ENCODE measurements at places on chromosomes 7 and 10.

GRCh38 chr7:77426052-77426404 is 9.9 kb upstream of the GSAP start:
- no peak for DNase-seq

GRCh38 chr10:69443354-69443753 is 7.9 kb upstream of the TSPAN15 start:
- DNase-seq, result no peak

- DNase-seq, result no peak
Measured at GRCh38 chr7:144048648-144049047, at the start of gene OR2A5. TSS of gene OR2A5 (plus strand) at chr7:144048948. CDS start at chr7:144050402, 1,454 bp downstream.

DNA sequence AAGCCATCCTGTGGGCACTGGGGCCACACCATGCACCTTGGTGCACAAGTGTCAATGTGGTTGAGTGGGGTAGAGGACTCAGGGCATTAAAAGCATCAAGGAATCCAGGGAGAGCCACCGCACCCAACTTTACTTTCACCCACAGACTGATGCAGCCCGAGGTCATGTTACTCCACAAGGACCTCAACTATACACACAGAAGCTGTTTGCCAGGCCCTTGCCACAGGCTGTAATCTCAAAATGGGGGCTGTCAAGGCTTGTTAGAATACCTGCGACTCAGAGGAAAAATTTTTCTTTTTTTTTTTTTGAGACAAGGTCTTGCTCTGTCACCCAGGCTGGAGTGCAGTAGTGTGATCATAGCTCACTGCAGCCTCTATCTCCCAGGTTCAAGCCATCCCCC is 26.5 kb upstream of the KCTD7 start:
- no peak for DNase-seq

- DNase-seq, result no peak
Measured at GRCh38 chr10:43041422-43042342, 35.2 kb upstream of the RET start.

DNA sequence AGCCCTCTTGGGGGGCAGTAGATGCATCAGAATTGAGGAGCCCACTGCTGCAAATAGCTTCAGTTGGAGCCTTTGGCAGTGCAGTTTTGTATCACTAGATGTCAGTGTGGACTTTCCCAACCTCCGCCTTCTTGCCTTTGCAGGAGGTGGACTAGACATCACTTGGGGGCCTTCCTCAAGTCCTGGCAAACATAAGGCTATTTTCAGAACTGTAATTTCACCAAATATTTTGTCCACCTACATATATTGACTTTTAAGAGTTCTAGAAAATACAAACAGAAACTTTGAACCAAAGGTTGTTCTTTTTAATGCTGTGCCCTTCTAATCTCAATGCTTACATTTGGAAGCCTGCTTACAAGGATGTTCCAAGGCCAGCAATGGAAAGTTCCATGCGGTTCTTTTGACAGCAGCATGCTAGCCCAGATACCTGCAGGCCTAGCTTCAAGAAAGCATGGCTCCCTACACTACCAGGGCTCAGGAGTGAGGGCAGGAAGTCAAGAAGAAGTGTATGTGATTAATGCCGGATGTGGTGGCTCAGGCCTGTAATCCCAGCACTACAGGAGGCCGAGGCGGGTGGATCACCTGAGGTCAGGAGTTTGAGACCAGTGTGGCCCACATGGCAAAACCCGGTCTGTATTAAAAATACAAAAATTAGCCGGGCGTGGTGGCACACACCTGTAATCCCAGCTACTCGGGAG is 8.0 kb upstream of the ZNRF2 start:
- DNase-seq, result peak; percentile 54

GRCh38 chr7:54841772-54842697 is 83.0 kb upstream of the SEC61G start:
- DNase-seq, result peak; percentile 13

- no peak for DNase-seq
Measured at GRCh38 chr10:30538086-30538485, 91.5 kb downstream of the LYZL2 start.

DNA sequence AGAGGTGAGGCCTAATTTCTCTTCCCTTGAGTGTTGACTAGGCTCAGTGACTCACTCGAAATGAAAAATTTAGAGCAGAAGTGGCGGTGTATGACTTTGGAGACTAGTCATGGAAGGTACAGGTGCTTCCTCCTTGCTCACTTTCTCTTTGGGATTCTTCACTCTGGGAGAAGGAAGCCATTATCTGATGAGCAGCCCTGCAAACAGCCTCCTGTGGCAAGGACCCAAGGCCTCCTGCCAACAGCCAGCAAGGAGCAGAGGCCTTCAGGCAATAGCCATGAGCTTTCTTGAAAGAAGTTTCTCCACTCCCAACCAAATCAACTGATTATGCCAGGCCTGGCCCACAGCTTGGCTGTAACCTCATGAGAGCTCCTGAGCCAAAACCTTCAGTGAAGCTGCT is 369.6 kb upstream of the VWC2 start:
- DNase-seq, result no peak

- no peak for DNase-seq
Measured at GRCh38 chr10:74238031-74238431, 87.0 kb downstream of the ADK start.

DNA sequence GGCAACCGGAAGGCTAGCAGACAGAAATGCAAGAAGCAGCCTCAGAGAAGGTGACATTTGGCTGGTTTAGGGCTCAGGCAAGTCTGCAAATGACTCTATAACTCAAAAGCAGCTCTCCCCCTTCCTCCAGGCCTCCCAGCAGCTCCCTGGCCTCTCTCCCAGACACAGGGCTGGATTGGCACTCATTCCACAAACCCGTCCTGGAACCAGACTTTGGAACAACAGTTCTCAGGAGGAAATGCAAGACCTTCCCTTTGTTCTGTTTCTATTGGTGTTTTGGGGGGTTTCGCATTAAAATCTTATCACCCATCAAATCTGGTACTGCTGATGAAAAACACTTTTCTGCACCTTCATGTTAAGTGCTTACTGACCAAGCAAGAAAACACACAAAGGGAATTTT is 40.3 kb upstream of the EFCAB10 start:
- DNase-seq, result no peak

DNA sequence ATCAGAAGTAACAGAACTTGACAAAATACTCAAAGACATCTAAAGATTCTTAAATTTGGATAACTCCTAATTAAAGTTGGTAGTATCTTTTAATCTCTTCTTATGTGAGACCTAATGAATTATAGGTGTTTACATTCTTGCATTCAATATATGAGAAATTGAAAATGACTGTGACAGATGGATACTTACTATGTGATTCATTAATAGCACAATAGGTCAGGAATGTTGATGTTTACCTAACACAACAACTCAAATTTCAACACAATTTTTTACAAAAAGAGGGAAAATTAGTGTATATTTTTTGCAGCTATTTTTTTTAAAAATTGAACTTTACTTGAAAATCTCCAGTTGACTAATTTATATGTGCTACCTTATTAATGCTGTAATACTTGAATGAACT is 31.7 kb upstream of the MCU start:
- DNase-seq, result no peak

GRCh38 chr10:31622978-31623377 is 304.0 kb downstream of the ZEB1 start:
- no peak for DNase-seq

- DNase-seq, result peak; percentile 49
Measured at GRCh38 chr10:103416436-103417147, 20.2 kb downstream of the PDCD11 start.

GRCh38 chr7:126843336-126843735 is 409.4 kb downstream of the GRM8 start:
- DNase-seq, result no peak

DNA sequence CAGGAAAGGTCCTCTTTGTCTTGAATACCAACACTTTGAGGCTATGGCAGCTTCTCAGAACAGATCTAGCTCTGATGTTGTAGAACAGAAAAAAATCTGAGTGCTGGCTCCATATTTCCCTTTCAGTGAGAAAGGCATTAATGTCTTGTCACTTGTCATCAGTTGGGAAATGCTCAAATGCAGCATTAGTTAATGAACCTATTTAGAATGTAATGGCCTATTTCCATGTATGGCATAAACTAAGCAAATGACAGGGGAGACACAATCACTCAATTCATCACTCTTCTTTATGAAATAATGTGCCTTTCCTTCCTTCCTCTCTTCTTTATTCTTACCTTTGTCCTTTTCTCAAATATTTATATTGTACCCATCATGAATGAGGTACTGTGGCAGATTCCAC is 5.0 kb upstream of the STAMBPL1 start:
- no peak for DNase-seq

DNA sequence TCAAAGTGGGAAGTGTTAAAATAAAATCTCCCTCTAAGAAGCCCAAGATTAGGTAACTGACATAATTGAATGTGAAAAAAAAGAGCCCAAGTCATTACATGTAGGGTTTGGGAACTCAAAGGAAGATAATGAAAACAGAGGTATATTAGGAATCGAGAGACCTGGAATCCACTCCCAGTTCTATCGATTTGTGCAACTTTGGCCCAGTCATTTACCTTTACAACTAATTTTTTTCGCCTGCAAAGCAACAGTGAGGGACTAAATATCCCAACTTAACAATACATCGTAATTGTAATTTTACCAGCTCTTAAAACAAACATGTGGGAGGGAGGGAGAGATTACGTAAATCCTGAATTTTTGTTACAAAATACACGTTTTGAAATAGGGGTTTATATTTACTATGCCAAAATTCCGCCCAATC is 1.4 kb downstream of the MINDY3 start:
- no peak for DNase-seq

DNA sequence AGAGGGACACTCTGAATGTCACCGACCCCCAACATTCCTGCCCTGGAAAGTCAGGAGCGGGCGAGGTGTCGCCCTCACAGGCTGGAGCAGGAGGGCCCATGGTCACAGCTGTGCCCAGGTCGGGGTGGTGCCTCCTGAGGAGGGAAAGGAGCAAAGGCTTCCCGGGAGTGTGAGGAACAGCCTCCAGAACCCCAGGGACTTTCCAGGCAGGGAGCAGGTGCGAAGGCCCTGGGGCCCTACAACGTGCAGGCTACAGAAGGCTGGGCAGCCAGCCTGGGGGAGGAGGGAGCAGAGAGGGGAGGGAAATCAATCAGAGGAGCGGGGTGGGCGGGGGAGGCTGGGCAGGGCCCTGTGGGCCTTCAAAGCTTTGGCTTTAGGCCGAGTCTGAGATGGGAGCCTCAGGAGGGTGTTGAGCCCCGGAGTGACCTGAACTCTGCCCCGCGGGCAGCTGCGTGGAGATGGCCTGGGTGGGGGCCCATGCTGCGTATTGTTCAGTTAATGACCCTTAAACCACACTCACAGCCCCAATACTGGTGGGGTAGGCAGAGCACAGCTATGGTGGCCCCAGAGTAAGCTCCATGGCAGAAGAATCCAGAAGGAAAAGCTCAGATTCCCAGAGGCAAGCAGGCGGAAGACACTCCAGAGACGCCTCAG is 44.2 kb upstream of the PPP2R2D start:
- DNase-seq, result no peak

- peak; percentile 24 for DNase-seq
Measured at GRCh38 chr7:513521-514166, 6.0 kb downstream of the PDGFA start.

GRCh38 chr10:109838592-109839244 is 84.6 kb downstream of the XPNPEP1 start:
- DNase-seq, result no peak

DNA sequence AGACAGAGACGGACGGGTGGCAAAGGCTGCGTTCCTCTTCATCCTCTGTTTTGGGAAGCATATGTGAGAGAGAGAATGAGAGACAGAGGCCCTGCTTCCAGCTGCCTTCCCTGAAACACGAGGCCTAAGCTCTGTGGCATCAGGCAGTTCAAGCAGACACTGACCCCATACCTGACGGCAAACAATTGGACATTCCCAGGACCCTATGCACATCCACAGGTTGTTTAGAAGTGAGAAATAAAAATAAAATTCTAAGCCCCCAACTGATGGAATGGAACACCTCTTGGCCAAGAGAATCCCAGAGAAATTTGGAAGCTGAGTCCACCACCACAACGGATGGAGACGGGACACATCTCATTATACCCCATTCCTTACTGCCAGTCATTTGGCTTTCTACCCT is 105.3 kb downstream of the CPXM2 start:
- DNase-seq, result no peak

DNA sequence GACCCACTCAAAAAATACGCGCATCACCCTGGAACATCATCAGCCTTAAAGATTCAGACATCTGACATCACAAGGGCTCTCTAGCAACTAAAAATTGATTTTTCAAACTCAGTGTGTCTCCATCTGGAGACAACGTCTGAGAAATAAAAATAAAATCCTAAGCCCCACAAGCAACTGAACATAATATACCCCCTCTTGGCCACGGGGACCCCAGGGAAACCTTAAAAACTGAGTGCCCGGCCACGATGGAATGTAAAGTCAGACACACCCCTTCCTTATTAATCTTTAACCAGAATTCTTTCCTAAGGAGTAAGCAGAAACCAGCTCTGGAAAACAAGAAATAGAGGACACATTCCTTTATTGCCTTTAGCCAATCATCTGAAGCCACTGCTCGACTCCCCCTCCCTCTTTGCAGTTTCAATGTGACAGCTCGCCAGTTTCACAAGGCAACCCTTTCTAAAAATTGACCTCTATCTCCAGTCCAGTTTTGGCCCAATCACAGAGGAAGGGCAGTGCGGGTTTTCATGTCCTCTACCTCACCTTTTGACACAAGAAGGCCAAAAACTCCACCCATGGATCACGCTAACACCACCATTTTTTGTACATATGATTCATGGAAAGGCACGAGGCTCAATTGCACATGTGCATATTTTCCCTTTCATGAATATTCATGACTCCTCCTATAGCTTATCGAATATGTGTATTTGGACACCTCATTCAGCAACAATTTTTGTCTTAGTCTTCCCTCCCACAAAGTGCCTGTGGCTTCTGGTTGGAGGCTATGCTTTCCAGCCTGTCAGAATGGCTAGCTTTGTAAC is 24.2 kb downstream of the IFIT3 start:
- DNase-seq, result no peak

DNA sequence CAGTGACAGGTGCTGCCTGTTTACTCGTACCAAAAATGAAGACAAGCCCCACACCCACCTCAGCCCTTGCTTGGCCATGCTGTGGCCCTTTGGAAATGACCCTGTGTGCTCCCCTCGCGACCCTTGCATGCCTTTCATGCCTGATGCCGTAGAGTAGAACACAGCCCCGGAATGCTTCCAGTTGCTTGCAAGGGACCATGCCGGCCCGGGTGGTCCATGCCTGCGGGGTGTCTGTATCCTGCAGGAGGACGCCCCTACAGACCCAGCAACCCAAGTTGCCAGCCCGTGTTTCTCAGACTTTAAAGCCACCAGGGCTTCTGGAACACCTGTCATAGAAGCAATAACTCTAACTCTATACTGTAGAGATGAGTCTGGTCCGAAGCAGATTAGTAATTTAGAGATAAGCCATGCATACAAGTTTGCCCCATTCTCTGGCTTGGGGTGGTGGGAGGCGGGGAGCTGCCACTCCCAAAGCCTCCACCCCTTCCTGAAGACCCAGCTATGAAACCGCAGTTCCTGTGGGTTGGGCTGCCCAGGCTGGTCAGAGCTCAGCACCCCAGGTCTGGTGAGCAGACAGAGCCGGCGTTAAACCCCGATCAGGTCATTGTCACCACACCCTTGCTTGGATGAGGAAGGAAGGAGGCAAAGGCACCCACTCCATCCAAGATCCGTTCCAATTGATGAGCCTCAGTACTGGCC is 143.5 kb downstream of the ADCY1 start:
- DNase-seq, result no peak

GRCh38 chr7:96614154-96614867 is 95.3 kb downstream of the SEM1 start:
- DNase-seq, result no peak

All from activated CD4-positive, alpha-beta T cell treated with anti-CD3 and anti-CD28 coated beads, Interleukin-2, amount 50 U/mL, for 16 hours (primary cell).